Metanephros (tissue), 2 donors: ENCODE measurements at places on chromosomes 16 and 17. TPM values are rescaled to one million over a fixed set of nuclear protein-coding genes. Genes with fewer than 3 reads are reported as not detected.

Gene CES3
- total RNA-seq = 3.1 TPM

Gene OR4D1
- not detected for total RNA-seq

Gene C16orf87
- 11.6 TPM for total RNA-seq

Gene HOXB5
- total RNA-seq = 3.7 TPM

Gene SNRNP25
- total RNA-seq = 15.2 TPM
